ENCODE measurements at places on chromosomes 16 and 17.
A peak's percentile ranks its signal among the peaks of the same experiment; 100 is the strongest.

GRCh38 chr16:85040685-85041084 lies 13.1 kb downstream of the KIAA0513 start:
- DNase-seq, result no peak

- no peak for DNase-seq
Observed at GRCh38 chr17:4236456-4236855, 27.3 kb downstream of the ANKFY1 start.

DNA sequence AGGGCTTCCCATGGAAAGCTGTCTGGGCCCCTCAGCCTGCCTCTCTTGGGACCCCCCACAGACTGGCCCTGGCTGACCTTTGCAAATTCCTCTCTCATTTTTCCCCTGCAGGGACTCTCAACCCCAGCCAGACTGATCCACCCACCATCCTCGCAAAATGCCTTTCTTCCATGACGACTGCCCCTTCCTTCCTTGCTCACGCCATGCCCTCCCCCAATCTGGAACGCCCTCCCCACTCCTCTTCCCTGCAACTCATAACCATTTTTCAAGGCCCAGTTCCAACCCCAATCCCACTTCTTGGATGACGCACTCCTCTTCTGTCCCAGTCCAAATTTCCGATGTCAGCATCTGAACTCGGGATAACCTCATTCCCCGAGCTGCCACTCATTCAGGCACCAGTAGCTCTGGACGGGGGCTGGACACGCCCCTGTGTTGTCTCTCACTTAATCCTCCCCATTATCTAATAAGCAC lies 1.3 kb upstream of the DNAI2 start:
- DNase-seq, result no peak

GRCh38 chr17:76191896-76192295 lies 48.4 kb downstream of the RNF157 start:
- DNase-seq, result no peak

DNA sequence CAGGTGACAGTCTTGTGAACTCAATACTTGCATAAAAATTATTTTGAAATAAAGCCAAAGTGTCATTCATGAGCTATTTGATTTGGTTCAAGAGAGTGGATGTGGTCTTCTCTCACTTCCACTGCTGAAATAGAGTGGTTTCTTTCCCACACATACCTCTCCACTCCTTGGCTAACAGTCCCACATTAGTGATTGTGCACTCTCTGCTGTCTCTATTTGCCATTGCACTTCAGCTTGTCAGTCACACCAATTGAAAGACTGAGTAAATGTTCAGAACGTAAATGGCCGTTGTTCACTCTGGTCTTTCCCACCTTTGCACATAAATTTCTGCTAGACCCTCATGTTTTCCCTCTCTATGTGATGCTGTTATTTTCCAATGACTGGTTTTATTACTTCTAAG lies 197.5 kb downstream of the FTO start:
- no peak for DNase-seq

- DNase-seq, result no peak
Observed at GRCh38 chr17:30677550-30678249, 146.8 kb downstream of the CRLF3 start.

DNA sequence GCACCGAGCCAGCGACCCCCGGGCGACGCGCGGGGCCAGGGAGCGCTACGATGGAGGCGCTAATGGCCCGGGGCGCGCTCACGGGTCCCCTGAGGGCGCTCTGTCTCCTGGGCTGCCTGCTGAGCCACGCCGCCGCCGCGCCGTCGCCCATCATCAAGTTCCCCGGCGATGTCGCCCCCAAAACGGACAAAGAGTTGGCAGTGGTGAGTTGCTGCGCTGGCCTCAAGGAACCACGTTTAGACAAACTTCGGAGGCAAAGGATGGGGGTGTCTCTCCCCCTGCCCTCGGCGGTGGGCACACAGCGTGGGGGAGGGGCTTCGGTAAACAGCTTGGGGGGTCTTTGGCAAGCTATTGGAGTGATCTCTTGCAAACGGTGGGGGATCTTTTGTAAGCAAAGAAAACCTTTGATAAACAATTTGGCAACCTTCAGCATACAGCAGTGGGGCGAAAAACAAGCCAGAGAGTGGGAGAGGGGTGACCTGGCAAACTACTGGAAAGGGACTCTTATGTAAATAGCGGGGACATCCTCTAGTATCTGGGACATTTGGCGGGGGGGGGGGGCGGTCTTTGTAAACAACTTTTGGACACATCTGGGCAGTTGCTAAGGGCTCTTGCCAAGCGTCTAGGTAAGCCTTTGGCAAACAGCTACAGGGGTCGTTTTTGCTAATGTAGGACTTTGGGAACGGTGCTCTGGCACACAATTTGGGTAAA lies 587 bp downstream of the MMP2 start:
- no peak for DNase-seq

GRCh38 chr16:68229431-68230175 lies 6.3 kb downstream of the ESRP2 start:
- DNase-seq, result peak; percentile 45

GRCh38 chr17:31663576-31663975 lies 195.5 kb downstream of the COPRS start:
- DNase-seq, result no peak

- DNase-seq, result no peak
Observed at GRCh38 chr17:78368854-78369495, 9.1 kb upstream of the SOCS3 start.

GRCh38 chr17:39769974-39770587 lies 32.3 kb downstream of the GRB7 start:
- DNase-seq, result no peak

DNA sequence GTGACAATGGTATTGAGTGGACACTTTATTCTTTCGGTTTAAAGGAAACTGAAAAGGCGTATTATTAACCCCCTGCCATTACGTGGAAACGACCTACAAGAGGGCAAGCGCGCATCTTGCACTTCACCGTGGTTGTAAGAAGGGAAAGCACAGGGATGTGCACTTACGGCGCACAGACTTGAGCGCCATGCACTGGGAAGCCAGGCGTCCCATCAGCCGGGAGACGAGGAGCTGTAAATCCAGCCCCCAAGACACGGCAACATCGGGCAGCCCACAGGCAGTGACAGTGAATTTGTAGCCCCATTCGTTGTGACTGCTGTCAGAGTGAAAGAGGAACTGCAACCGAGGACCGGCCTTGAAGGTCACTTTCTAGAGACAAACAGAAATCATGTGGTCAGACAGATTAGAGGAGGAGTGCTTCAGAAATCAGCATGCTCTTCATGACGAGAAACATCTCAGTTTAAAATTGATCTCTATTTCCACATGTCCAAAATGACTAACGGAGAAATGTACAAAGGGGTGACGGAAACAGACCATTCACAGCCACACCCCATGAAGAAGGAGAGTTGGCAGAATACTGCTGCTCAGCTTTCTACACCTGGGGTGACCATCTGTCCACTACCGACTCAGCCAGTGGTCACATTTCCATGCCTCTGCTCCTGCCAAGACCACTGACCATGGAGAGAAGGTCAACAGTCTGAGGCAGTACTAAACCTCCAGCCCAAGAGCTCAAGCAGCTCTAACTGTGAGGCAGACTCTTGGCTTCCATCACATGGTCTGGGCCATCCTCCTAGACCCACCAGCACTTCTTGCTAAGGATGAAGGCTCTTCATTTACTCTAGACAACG lies 68.6 kb downstream of the ZZEF1 start:
- DNase-seq, result no peak

DNA sequence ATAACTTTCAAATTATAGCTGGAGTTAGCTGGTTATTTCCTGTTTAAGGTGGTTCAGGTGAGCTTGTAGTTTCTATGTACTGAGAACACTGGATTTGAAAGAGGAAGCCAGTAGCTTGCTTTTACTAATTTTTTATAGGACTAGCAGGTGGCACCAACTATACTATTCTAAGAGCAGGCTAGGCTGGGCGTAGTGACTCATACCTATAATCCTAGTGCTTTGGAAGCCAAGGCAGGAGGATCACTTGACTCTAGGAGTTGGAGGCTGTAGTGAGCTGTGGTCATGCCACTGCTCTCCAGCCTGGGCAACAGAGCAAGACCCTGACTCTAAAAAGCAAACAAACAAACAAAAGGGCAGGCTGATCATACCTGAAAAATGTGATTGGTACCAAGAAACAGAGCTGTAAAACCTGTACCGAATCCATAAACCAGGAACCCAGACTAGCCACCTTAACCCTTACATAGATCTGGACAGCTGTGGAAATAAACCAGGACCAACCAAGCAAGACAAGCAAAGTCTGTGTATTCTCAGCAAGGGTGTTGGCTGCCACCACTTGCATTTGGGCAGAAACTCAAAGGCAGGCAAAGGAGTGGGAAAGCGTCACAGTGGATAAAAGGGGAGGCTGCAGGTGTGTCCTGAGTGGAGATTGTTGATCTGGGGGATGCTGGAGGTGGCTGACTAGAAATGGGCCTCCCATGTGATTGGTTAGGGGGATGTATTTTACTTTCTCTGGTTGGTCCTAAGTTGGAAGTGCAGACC lies 36.3 kb downstream of the SLC47A1 start:
- DNase-seq, result no peak

- peak; percentile 67 for DNase-seq
Observed at GRCh38 chr17:38667099-38667786, 7.5 kb downstream of the EPOP start.

DNA sequence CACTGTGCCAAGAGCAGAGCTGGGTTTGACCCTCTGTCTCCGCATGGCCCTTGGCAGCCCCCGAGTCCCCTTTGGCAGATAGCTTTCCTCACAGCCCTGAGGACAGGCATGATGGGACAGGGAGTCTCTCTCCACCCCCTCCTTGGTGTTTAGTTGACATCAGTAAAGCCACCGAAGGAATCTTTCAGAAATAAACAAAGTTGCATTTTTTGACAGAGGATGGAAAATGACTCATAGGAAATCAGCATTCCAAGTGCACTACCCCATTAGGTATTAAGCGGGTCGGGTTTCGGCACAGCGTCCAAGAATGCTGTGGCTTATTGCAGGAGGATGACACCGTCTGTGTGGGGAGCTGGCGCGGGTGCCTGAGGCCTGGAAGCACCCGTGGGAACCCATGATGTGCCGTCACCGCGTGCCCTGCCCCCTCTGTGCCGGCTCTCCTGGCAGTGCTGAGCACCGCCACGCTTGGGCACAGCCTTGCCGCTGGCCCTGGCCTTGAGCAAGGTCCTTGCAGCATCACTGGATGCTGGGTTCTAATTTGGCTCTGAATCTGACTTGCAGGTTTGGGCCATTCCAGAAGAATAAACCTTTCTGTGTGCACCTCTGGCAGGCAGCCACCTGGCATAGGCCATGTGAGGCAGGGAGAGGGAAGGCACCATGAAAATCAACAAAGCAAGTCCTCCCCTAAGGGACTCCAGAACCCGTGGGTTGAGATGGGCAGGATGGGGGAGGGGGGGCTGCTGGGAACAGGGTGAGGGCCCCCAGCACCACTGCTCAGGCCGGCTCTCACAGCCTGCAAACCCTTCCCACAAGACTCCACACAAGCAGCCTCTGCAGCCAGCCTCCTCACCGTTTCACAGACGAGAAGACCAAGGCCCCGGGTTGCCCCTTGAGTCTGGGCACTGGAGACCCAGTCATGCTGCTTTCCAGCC lies 50.5 kb upstream of the ZNF469 start:
- DNase-seq, result no peak

GRCh38 chr17:28554565-28554964 lies 2.1 kb upstream of the UNC119 start:
- DNase-seq, result no peak

- no peak for DNase-seq
Observed at GRCh38 chr17:50062293-50063243, 6.7 kb downstream of the ITGA3 start.

DNA sequence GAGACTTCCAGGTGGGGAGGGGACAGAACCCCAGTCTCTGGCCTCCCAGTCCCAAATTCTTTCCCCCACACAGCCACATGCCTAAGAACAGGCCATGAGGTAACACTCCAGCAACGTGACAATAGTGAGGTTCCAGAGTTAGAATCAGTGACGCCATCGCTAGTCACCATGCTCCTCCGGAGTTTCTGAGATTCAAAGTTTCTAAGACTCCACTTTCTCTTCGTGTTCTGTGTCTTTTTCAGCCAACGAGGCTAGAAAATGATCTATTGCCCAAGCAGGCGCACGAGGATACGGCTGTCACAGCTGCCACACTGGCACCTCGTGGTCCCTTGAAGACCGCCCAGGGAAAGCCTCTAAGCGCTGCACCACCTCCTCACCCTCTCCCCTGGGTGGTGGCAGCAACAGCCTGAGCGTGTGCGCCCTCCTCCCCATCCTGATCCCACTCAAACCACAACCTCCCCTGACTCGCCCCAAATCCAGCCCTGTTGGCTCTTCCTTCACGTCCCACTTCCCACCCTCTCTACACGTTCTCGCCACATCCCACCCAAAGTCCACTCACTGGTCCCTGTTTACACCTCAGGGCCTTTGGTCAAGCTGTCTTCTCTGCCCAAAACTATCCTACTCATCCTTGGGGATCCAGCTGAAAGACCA lies 1.0 kb downstream of the MCRIP1 start:
- peak; percentile 60 for DNase-seq

Measured in activated naive CD8-positive, alpha-beta T cell treated with anti-CD3 and anti-CD28 coated beads, Interleukin-2, amount 50 U/mL, for 24 hours (primary cell).